NCI-H1092 (cell line): ENCODE measurements at places on chromosomes 2 and 18.

GRCh38 chr2:203347375-203347774 is 19.2 kb downstream of the ABI2 start:
- DNase-seq, result no peak

- DNase-seq, result no peak
These were observed 328.4 kb downstream of the CLIP4 start for GRCh38 chr2:29443627-29444026.

DNA sequence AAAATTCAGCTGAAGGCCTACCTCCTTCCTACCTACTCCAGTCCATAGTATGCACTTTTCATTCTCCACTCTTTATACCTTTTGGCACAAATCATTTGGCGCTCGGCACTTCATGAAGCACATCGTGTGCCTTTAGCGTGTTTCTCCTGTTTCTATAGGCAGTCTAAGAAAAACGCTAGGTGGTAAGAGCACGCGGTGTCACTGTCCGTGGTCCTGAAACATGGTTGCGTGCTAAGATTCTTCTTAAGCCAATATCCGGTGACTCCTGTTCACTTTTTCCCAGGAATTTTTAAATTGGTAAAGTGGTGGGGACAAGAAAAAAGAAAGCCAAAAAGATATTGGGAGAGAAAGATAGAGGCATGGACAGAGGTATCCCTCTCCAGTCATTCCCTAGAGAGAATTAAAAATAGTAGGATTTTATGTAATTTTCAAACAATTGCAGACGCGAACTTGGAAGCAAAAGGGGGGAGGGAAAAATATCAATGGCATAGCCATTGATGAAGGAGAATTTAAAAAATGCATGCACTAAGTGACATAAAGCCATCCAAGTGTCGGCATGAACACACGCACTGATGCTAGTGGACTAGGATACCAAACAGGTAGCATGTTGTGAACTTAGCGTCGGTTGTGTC is 1.4 kb upstream of the CTNNA2 start:
- no peak for DNase-seq

GRCh38 chr18:79603321-79604204 is 76.0 kb upstream of the CTDP1 start:
- DNase-seq, result no peak

DNA sequence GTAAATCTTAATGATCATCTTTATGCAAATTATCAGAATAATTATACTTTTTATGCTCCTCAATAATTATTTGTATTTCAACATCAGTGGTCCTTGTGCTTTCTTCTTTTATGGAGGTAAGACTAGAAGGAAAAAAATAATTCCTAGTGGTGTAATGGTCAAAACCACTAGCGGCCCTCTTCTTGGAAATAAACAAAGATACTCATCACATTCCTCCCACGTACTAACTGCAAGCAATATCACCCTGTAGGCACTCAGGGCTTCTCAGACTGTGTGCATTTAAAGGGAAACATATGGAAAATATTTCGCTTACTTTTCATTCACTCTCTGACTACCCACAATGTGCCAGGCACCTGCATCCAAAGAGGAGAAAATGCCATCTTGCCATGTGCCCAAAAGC is 263.7 kb downstream of the DOK6 start:
- no peak for DNase-seq
